Endothelial cell of umbilical vein (primary cell): ENCODE measurements at places on chromosomes 16 and 17. TPM values are rescaled to one million over a fixed set of nuclear protein-coding genes. Genes with fewer than 3 reads are reported as not detected.
A peak's percentile ranks its signal among the peaks of the same experiment; 100 is the strongest.

DNA sequence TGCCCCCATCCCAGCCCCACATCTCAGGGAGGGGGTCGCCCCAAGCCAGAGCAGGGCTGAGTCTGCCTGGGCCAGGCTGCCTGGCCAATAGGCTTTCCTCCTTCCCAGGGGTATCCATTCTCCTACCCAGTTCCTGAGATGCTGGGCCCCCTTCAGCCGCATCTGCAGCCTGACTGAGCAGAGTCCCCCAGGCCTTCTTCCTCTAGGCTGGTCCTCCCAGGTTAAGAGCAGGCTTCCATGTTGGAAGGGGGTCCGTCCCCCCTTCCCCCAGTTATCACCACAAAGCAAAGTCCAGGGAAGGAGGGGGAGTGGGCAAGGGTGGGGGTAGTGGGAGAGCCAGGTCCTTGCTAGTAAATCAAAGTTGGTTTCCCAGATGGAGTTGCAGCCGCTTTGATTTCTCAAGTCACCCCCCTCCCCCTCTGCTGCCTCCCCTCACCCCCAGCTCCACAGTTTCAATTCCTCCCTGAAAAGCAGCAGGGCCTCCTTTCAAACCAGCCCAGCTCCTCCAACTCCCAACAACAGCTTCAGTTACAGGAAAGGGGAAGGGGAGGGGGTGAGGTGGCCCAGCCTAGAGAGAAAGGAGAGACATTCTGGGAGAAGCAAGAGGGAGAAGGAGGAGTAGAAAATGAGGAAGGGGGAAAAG is 9.5 kb upstream of the FZD2 start:
- no peak overlapping the region for H3K27ac ChIP-seq
- peaks cover 13% of the 10 kb centered on the region for H3K4me1 ChIP-seq
- no peaks in the 10 kb centered on the region for H3K36me3 ChIP-seq
- DNase-seq, result no peak
- H3K27me3 ChIP-seq, result peaks cover 3% of the 10 kb centered on the region
- H3K4me3 ChIP-seq, result no peak overlapping the region

- no peak overlapping the region for H3K27ac ChIP-seq
- no peak overlapping the region for H3K4me3 ChIP-seq
- no peaks in the 10 kb centered on the region for H3K4me1 ChIP-seq
- no peak for DNase-seq
- H3K27me3 ChIP-seq, result no peaks in the 10 kb centered on the region
These were observed 94.3 kb upstream of the ASIC2 start for GRCh38 chr17:33387406-33387805.

DNA sequence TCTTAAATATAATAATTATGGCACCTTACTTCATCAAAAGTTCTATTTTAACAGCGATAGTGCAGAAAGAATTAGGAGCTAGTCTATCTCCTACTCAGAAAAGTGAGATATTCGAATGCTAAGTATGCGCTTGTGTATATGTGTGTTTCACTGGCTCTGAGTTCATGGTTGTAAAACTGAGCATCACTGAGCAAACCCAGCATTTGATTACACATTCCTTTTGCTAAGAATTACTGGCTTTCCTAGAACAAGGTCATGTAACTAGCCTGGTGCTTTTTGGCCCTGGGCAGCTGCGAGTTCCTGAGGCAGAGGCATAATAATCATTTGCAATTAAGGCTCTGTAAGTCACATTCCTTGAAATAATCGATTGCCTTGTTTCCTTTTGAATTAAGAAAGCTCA is 157.2 kb downstream of the SNX29 start:
- H3K4me1 ChIP-seq, result no peaks in the 10 kb centered on the region
- H3K36me3 ChIP-seq, result no peaks in the 10 kb centered on the region
- DNase-seq, result no peak

DNA sequence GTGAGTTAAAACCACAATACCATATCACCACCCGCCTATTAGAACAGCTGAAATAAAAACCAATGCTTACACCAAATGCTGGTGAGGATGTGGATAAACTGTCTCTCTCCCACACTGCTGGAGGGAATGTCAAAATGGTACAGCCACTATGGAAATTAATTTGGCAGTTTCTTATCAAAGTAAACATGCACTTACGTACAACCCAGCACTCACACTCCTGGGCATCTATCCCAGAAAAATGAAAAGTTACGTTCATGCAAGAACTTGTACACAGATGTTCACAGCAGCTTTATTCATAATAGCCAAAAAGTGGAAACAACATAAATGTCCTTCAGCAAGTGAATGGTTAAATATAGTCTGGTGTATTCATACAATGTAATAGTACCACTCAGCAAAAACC is 173.2 kb upstream of the MYOCD start:
- H3K27ac ChIP-seq, result no peak overlapping the region
- DNase-seq, result peak; percentile 7
- peaks cover 3% of the 10 kb centered on the region for H3K4me1 ChIP-seq

DNA sequence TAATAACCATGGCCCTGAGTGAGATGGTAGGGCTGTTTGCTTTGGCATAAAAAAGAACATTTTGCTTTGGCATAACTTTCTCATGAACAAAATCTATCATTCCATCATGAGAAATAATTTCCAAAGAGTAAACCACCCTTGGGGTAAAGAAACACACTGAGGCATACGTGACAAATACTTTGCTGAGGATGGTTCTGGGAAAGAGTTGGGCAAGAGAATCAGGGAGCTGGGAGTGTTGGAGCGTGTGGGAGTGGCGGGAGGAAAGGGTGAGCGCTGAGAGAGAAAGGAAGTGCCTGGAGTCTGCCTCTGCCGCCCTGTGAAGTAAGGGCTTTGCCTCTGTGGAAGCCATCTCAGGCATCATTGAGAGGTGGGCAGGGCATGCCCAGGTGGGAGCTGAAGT is 60.2 kb upstream of the ARHGAP44 start:
- no peaks in the 10 kb centered on the region for H3K36me3 ChIP-seq
- no peak overlapping the region for H3K27ac ChIP-seq
- H3K27me3 ChIP-seq, result no peaks in the 10 kb centered on the region
- no peak overlapping the region for H3K4me3 ChIP-seq
- no peaks in the 10 kb centered on the region for H3K4me1 ChIP-seq

- no peaks in the 10 kb centered on the region for H3K36me3 ChIP-seq
- peaks cover 30% of the 10 kb centered on the region for H3K27me3 ChIP-seq
- DNase-seq, result no peak
- no peak overlapping the region for H3K4me3 ChIP-seq
These were observed 4.9 kb downstream of the OR4D1 start for GRCh38 chr17:58153046-58153445.

- no peaks in the 10 kb centered on the region for H3K4me1 ChIP-seq
- DNase-seq, result no peak
- H3K27me3 ChIP-seq, result peaks cover 46% of the 10 kb centered on the region
- no peaks in the 10 kb centered on the region for H3K36me3 ChIP-seq
- H3K27ac ChIP-seq, result no peak overlapping the region
These were observed 2.8 kb downstream of the WNT3 start for GRCh38 chr17:46815474-46816353.

- DNase-seq, result peak; percentile 56
- peaks cover 10% of the 10 kb centered on the region for H3K27me3 ChIP-seq
- H3K4me1 ChIP-seq, result peaks cover 6% of the 10 kb centered on the region
- no peak overlapping the region for H3K27ac ChIP-seq
These were observed 21.0 kb upstream of the FZD2 start for GRCh38 chr17:44536090-44536953.

DNA sequence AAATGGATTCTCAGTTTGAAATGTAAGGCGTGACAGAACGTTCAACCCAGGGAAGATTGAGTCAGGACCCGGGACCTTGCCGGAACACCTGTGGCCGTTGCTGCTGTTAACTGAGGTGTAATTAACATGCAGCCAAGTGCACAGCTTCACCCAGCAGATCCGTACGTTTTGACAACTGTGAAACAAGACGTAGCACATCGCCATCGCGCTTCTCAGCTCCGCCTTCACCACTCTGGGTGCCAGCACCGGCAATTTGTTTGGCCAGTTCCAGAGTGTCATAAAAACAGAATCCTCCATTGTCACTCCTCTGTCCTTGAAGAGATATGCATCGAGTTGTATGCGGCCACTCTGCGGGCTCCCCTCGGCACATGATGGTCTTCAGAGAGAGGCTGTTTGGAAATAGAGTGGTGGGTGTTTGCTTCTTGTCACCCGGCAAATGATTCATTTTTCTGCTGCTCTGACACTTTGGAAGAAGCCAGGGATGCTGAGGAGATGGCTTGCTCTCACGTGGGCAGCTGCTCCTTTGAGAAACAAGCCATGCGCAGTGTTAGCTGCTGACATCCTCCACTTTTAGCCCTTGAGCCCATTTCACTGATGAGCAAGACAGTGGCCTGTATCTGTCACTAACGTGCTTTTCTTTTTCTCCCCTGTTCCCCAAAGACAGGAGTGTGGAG is 22.6 kb downstream of the NAA60 start:
- no peak overlapping the region for H3K27ac ChIP-seq
- peaks cover 6% of the 10 kb centered on the region for H3K4me1 ChIP-seq
- peaks cover 4% of the 10 kb centered on the region for H3K36me3 ChIP-seq
- no peaks in the 10 kb centered on the region for H3K27me3 ChIP-seq
- no peak overlapping the region for H3K4me3 ChIP-seq

DNA sequence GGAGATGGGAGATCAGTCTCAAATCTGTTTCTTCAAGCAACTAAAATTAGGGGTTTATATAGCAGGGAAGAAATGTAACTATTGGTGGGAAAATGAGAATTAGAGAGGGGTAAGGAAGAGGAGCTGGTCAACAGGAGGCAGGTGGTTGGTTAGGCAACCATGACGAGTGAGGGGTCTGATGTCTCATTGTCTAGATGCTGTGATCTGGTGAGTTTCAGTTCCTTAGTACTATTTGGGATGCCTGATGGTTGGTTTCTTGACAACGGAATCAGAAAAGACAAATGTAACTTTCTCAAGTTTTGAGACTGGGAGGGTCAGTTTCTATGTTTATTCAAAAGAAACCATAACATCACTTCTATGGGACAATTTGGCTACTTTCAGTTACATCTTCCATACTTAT is 415.3 kb upstream of the C16orf82 start:
- DNase-seq, result no peak
- no peak overlapping the region for H3K4me3 ChIP-seq
- no peaks in the 10 kb centered on the region for H3K36me3 ChIP-seq

CDRT15L2 gene
- not detected in 2 replicates for polyA plus RNA-seq
